AML-193 (cell line): ENCODE measurements at places on chromosomes 11 and 22.

GRCh38 chr11:26106726-26107125 lies 225.2 kb upstream of the ANO3 start:
- no peak for DNase-seq

DNA sequence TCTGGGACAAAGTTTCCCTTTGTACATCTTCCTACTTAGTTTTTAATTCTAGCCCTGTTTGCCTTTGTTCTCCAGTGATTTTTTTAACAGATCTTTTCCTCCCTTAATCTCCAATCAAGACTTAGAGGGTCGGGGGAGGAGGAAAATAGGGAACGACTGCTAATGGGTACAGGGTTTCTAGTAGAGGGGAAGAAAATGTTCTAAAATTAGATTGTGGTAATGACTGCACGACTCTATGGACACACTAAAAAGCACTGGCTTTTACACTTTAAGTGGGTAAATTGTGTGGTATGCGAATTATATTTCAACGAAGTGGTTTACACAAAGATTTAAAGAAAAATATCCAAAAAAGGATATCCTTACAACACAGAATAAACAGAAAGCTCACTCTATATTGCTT lies 110.0 kb upstream of the SPON1 start:
- no peak for DNase-seq

GRCh38 chr22:27075028-27075678 lies 417.8 kb downstream of the MIAT start:
- DNase-seq = no peak

GRCh38 chr22:35345808-35346505 lies 34.9 kb upstream of the HMOX1 start:
- DNase-seq = no peak

DNA sequence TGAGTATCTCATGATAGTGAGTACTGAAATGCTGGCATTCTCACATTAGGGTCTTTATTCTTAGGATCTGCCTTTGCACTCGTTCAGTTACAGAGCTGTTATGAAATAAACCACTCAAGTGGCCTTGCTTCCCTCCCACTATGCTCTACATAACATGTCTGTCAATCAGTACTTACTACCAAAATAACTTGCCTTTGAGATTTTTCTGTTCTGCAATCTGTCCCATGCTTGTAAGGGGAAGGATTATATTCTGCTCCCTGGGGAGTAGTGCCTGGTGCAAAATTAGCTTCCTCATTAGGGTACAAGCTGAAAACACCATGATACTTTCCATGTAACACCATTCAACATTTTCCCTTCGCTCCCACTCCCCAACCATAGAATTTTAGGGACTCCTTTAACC lies 1.9 kb upstream of the GRAP2 start:
- DNase-seq = peak; percentile 33

- DNase-seq = no peak
Observed at GRCh38 chr11:3939211-3939610, 83.7 kb downstream of the STIM1 start.

DNA sequence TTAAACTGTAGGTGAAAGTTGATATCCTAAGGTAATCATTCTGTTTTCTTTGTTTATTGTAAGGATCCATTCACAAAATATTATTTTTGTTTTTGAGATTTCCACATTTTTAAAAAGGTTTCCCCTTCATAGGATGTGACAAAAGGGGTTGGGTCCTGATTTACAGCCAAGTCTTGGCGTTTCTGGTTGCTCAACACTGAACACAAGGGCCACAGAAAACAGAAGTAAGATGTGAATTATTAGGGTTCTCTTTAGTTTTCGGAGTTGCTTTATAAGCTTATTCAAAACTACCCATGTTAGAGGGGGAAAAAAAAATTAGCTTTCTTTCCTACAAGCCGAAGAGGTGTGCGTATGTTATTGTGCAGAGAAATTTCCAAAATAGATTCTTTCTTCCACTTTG lies 30.0 kb upstream of the FLI1 start:
- DNase-seq = peak; percentile 70
